ENCODE measurements at places on chromosomes 5 and 9.

GRCh38 chr5:60210810-60211209 is 317.3 kb upstream of the PDE4D start:
- DNase-seq: no peak

DNA sequence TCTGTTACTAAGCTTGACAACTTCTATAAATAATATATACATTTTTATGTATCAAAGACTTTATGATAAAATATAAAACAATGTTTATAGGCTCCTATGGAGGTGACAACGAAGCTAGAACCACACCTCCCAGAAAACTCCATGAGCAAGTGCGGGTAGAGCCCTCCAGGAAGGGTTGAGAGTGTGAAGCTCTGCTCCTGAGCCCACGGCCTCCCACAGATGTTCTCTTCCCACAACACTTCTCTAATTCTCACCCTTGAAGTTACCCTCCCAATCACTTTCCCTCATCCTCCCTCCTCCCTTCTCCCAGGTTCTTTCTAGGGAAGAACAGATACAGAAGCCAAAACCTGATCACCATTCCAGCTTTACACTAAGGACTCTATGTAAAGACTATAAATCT is 427.6 kb downstream of the SPOCK1 start:
- DNase-seq: no peak

DNA sequence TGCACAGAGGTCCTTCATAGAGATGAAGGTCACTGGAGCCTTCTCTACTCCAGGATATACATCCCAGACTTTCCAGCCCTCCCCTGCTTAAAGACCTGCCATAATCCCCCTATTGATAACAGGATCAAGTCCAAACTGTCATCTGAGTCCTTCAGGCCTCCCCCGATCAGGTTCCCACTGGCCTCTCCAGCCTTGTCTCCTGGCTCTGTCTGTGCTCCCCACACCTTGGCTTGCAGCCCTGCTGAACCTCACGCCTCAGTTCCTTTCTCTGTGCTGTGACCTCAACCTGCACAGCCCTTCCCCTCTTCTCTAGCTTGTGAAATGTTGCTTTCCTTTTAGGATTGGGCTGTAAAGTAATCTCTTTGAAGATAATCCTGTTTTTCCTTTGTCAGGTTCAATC is 2.5 kb upstream of the HRH2 start:
- DNase-seq: no peak

DNA sequence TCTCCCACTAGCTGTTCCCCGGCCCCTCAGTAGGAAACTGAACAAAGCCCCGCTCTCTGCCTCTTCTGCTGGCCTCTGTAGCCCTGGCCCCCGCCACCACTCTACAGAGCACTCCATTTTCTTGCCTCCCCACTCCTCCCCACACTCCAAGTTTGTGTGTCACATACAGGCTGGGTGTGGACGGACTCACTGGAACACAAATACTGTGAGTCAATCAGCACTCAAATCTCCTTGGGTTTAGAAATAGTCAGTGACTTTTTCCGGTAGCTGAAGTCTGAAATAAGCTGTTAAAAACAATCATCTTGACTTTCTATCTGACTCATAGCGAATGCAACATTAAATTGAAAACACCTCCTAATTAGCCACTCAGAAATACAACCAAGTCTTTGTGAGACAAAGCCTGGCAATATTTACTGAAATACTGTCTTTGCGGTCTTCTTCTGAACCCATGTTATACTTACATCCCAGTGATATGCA is 122.5 kb downstream of the LHFPL2 start:
- no peak for DNase-seq

DNA sequence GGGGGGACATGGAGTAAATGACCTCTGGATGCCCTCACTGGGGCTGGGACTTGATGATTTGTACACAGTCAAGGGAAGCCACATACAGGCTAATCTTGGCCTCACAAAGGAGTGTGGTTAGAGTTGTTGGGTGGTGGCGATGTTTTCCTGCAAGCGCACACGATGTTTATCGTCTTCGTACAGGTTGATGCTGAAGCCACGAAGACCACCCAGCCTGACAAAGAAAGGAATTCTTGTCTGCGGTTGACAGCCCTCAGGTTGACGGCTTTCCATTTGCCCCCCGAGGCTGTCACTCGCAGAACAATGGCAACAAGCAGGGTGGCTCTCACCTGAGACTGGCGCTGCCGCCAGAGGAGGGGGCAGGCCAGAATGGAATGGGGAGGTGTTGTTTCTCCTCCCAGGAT is 14.1 kb upstream of the XPA start:
- DNase-seq: no peak

- DNase-seq: no peak
These were observed 30.0 kb upstream of the CAMLG start for GRCh38 chr5:134708301-134708700.

GRCh38 chr5:141797425-141797824 is 80.8 kb downstream of the PCDH1 start:
- no peak for DNase-seq

DNA sequence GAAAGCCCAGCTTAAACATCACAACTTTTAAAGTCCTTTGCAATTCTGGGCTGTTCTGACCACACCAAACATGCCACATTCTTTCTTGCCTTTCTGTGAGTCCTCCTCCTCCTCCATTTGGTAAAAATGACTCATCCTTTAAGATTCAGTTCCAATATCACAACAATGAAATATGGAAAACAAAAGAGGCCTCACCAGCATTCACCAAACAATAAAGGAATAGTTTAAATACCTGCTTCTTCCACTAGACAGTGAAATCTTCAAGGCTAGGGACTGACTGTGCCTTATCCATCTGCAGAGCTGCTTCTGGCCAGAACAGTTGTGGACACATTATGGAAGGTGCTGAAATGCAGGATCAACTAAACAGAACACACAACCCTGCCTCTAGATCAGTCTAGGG is 36.0 kb downstream of the NR6A1 start:
- DNase-seq: no peak

DNA sequence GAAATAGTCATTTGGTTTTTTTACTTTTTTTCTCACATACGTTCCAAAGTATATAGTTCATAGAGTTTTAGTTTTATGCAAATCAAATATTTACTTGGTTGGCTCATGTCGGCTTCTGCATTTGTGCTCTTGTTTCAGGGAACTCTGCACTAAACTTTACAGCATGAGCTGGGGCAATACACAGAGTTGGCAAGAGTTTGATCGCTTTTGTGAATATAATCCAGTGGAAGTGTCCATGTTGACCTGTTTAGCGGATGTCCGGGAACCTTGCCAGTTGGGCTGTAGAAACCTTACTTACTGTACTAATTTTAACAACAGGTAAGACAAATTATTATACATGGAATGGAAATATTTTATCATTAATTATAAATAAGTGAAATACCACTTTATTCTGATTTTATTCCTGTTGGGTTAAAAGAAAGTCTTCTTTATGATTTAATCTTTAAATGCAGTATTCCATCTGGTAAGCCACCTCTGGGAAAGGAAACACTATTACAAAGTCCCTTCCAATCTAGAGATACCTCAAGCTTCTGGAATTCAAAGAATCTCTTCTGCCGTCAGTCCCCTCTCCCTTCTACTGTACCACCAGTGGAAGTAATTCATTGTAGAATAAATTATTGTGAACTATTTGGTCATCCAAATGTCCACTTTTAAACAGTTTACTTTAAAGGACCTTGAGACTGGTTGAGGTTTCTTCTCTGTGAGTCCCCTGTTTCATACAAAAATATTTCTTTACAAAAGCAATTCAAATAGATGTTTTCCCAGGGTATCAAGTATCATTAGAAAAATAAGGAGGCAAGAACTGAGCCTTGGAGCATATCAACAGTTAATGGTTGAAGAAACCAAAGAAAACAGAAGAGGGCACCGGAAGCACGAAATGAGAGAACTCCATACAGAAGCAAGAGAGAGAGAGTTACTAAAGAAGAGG is 45.2 kb upstream of the GLIPR2 start:
- DNase-seq: no peak

GRCh38 chr9:93963969-93964368 is 8.8 kb upstream of the BARX1 start:
- no peak for DNase-seq

DNA sequence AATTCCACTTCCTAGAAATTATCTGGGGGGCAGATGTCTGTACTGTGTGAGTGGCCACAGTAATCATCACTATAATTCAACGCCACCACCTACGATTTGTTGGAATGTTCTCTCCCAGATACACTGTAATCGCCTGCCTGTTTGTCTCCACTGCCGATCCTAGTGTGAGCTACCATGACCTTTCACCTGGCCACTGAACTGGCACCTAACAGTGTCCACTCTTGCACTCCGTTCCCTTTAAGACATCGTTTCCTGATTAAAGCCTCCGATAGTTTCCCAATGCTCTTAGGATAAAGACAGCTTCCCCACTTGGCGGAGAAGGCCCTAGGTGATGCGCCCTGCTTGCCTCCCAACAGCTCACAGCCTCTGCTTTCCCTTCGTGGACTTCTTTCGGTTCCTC is 4.0 kb downstream of the PHYKPL start:
- no peak for DNase-seq

- peak; percentile 73 for DNase-seq
These were observed 8.7 kb upstream of the SLC2A8 start for GRCh38 chr9:127388037-127388855.

GRCh38 chr9:130994135-130995085 is 14.6 kb upstream of the LAMC3 start:
- DNase-seq: no peak

DNA sequence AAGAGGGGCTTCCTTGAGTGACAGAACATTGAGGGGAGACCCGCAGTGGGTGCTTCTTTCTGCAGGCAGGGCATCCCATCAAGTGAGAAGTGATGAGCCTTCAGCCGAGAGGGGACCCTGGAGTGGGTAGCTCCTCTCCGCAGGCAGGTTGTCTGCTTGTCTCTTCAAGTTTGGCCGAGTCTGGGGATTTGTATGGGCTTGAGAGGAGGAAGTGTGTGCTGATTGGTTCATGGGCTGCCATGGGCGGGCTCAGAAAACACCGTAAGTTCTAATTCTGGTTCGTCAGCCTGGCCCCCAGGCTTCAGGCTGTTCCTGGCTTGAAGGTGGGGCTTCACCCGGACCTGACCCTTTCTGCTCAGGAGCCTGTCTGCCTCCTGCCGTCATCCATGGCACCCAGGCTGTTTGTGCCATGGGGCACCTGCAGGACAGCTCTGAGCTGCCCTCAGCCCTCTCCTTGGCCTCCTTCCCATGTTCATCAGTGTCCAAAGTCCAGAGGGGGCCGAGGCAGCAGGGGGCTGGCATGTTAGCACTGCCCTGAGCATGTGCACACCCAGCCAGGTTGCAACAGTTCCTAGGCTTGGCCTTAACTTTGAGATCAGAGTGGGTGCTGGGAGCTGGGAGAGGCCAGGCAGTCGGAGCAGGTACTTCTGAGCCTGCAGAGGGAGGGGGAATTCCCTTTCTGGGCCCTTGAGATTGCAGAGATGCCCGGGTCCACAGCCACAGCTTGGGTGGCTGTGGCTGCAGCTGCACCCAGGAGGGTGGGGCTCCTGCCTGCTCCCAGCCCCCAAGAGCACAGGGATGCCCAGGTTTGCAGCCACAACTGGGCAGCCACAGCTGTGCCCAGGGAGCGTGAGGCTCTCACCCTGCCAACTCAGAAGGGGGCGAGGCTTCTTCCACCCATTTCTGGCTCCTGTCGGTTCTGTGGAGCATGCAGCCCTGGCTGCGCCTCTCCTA is 13.5 kb upstream of the DHFR start:
- no peak for DNase-seq

GRCh38 chr9:14813336-14814248 is 91.1 kb upstream of the CER1 start:
- DNase-seq: no peak

DNA sequence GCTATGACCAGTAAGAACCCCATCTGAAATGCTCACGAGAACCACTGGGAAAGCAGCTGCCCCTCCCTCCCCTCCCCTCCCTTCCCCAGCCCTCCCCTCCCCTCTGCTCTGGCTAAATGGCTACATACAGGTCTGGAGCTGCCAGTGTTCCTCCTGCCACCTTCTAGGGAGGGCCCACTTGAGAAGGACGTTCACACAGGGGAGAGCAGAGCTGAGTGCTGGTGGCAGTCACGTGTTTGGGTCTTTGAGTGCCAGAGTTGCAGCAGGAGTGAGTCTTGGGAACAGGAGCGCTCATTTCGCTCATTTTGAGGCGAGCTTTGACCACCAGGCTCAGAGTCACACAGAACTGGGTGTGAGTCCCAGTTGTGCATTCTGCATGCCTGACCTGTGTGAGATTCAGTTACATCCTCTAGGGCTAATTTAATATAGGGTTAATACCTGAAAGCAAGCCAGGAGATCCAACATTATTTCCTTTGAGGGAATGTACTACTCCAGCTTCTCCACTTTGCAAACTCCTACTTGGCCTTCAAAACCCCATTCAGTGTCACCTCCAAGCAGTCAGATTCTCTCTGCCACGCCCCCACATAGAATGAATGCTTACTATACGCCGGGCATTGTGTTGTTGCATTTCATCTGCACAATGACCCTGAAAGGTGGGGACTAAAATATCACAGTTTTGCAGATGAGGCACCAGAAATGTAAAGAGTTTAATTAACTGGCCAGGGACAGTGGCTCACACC is 25.1 kb downstream of the CPLX2 start:
- DNase-seq: no peak

DNA sequence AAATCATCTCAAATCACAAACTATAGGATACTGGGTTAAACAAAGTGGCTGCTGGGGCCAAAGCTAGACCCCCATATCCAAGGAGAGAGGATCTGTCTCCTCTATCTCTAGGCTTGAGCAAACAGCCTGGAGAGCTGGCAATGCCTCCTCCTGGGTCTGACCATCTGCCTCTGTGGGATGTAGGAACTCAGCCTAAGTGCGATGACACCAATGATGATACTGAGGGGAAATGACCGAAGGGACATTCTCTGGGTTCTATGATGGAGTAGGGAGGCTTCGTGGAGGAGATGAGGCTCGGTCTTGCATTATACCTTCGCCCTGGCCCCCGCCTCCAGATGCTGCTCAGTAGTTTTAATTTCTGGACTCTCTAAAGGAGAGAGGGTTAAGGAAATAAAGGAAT is 9.3 kb upstream of the SPATA24 start:
- no peak for DNase-seq

DNA sequence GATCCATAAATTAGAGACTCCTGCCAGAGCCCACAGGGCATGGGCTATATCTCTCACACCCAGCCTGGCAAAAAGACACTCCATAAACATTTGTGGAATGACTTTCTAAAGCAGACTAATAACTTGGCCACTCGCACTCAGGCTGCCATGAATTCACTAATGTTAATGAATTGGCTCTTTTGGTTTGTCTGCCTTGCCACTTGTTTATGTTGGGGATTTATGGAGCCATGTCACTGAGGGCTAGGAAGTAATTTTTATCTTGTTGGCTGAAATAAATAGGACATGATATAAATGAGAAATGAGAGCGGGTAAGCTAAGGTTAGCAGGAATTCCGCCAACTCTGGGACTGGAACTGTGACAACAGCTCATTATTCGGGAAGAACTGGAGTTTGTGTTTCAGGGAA is 55.2 kb downstream of the DROSHA start:
- no peak for DNase-seq

Measured in stimulated activated CD8-positive, alpha-beta memory T cell treated with anti-CD3 and anti-CD28 coated beads, Interleukin-4, amount 100 ng/mL, for 4 hours (primary cell).